ENCODE measurements at places on chromosomes 5 and 9. TPM values are rescaled to one million over a fixed set of nuclear protein-coding genes. Genes with fewer than 3 reads are reported as not detected.

DNA sequence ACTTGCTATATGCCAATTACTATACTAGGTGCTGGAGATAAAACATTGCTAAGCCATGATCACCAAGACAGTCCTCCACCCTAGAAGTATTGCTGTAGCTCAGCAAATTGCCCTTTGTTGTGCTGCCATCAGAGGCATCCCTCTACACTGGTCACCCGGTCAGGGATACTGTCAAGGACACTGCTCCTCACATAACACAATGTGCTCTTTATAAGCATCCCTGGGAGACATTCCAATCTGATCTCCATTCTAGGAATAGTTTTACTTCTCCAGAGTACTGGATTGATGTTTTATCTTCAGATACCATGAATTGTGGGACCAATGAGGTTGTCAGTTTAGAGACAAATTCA lies 10.4 kb upstream of the DNAJA1 start:
- ATAC-seq = no peak

- ATAC-seq = no peak
Observed at GRCh38 chr9:138051586-138052321, 174.2 kb downstream of the CACNA1B start.

DNA sequence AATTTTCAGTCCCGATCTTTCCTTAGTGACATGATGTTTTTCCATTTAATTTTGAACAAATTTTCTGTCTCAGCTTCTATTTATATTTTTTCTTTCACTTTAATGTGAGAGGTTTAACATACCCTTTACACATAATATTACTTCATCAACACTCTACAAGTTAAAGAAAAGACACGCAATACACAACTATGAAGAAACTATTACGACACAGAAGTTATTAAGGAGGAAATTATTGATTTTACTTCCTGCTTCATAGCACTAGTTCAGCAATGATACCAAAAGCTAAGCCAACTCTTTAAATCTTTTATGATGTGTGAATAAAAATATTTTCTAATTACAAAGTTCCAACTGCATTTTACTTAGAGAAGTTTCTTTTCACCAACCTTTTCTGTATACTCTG lies 432.3 kb upstream of the DAB2 start:
- ATAC-seq = no peak

DNA sequence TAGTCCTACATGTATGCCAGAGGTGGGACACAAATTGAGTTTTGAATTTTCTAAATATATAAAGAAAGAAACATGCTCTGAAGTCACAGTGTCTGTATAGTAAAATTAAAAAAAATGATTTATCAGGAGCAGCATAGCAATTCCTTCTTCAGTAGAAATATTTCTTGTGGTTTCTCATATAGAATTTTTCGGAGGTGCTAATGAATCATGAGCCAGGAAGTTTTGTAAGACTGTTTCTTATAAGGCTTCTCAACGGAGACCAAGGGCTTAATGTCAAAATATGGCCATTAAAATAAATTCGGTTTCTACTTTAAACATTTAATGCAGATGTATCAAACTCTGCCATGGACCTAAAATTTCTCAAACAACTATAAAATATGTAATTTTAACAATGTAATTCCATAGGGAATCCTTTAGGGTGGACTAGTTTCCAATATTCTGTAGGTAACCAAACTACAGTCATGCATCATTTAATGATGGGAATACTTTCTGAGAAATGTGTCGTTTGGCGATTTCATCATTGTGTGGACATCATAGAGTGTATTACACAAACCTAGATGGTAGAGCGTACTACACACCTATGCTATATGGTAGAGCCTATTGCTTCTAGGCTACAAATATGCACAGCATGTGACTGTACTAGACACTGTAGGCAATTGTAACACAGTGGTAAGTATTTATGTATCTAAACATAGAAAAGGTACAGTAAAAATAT lies 66.3 kb downstream of the ANKRD55 start:
- no peak for ATAC-seq

DNA sequence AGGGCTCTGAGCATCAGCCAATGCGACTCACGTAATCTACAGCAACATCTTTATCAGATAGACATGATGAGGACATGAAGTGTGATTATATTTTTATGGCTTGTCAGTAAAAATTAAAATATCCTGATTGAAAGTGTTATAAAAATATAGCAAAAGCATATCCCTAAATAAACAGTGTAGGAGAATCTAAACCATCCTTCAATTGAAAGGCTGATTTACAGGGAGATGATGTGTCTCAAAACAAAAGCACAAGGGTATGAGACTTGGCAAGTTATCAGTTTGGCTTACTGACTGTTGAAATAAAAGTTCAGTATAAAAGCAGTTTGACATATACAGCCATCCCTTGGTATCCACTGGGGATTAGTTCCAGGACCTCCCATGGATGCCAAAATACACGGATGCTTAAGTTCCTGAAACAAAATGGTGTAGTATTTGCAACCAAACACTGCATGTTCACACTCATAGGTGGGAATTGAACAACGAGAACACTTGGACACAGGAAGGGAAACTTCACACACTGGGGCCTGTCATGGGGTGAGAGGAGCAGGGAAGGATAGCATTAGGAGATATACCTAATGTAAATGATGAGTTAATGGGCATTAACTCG lies 149.9 kb upstream of the MAP1B start:
- no peak for ATAC-seq

DNA sequence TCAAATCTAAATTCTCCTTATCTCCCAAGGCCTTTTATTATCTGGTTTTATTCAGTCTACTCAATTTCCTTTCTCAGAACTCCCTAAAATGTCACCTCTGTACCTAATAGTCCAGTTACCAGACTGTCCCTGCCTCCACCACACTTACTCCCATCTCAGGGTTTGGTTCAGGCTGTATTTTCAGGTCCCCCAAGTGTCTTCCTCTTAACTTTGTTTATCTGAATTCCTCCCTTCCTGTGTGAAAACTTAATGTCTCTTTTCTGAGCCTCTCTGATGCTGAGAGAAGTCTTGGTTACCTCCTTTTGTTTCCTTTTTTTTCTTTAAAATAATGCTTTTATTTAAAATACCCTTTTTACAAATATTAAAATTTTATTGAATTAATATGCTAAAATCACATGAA lies 133.4 kb downstream of the PAM start:
- no peak for ATAC-seq

DNA sequence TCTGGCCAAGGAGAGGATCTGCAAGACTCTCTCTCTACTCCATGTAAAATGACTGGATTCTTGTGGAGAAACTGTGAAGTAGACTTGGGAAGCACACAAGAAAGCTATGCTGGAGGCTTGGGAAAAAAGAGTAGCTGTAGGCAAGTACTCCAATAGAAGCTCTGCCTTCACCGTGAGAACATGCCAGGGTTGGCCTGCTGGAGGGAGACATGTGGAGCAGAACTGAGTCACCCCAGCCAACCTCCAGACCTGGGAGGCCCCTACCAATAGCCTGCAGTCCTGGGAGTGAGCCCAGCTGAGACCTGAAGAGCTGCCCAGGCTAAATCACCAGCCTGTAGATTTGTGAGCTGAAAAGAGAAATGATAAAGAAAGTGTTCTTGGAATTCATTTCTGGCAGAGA lies 66.6 kb downstream of the DEPDC1B start:
- ATAC-seq = no peak

GRCh38 chr9:18314316-18314715 lies 159.6 kb upstream of the ADAMTSL1 start:
- ATAC-seq = no peak

DNA sequence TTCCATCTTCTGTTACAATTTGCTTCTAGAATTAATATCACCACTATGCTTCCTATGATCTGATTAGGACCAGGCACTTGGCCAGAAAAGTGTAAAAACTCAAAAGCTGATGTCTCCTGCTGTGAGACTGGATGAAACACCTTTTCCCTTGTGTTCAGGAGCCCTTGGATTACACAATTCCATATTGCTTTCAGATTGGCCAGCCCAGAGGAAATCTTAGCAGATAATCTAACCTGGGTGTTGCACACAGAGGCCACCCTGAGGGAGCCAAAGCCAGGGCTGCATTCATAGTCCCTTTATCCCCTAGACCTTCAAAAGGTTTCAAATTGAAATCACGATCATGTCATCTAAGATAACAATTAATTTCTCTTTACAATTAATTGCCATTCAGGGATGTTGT lies 94.1 kb upstream of the SELENOP start:
- no peak for ATAC-seq

Gene ZNF79
- 10.1 TPM for total RNA-seq

Gene ZNF658
- 1.6 TPM for total RNA-seq

Gene FGFR4
- 1.7 TPM for total RNA-seq
